ENCODE measurements at places on chromosomes 6 and 20. TPM values are rescaled to one million over a fixed set of nuclear protein-coding genes. Genes with fewer than 3 reads are reported as not detected.

DNA sequence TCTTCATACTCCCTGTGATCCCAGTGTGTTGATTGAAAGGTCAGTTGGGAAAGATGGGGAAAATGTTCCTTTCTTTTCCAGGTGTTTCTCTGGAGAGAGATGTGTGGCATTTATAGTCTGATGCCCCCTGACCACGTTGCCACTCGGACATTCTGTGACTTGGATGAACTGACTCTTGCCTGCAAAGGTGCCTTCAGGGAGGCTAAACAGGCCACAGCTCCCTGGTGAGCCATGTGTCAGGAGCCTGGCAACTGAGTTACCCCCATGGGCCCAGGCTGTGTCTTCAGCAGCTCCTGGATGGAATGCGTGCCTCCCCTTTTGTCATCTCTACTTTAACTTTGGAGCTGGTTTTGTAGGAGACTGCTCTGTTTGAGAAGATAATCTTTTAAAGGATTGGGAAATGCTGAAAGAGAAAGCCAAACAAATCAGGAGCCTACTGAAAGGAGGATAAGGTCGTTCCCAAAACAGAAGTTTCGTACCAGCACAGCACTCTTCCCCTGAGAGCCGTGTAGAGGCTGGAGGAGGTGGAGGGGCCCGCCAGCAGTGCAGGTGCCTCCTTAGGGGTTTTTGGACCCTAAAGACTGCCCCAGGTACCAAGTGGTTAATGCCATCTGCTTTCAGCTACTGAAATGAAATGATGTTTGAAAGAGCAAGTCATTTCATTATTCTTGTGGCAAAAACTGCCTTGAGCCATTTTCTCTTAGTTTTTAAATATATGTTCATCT lies 322.8 kb downstream of the ZFAND3 start:
- no peak for DNase-seq

DNA sequence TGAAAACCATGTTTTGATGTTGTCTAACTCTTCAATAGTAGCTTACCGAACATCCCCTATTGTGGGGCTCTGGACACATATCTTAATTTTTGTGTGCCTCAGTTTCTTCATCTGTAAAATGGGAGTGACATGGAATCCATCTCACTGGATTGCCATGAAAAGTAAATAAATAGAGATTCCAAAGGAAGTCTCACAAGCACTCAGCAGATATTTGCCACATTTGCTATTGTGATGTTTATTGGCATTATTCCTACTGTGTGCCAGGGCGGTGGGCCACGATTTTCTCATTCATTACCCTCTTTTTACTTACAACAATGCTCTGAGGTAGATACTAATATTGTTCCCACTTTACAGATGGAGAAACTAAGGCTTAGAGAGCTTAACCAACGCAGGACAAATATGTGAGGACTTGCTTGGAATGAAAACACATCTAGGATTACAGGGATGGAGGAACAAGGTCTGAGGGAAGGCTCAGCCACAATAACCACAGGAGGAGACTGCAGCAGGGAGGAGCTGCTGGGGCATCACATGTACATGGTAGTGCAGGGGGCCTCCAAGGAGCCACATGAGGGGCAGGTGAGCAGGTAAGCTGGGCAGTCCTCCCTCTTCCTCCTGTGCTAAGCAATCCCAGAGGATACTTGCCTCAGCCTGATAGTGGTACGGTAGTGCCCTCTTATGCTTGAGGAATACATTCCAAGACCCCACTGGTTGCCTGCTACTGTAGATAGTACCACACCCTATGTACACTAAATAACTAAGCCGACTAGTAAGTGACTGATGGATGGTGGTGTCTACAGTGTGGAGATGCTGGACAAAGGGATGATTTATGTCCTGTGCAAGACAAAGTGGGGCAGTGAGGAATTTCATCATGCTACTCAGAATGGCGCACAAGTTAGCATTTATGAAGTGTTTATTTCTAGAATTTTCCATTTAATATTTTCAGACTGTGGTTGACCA lies 176.9 kb downstream of the FOXA2 start:
- DNase-seq = no peak

DNA sequence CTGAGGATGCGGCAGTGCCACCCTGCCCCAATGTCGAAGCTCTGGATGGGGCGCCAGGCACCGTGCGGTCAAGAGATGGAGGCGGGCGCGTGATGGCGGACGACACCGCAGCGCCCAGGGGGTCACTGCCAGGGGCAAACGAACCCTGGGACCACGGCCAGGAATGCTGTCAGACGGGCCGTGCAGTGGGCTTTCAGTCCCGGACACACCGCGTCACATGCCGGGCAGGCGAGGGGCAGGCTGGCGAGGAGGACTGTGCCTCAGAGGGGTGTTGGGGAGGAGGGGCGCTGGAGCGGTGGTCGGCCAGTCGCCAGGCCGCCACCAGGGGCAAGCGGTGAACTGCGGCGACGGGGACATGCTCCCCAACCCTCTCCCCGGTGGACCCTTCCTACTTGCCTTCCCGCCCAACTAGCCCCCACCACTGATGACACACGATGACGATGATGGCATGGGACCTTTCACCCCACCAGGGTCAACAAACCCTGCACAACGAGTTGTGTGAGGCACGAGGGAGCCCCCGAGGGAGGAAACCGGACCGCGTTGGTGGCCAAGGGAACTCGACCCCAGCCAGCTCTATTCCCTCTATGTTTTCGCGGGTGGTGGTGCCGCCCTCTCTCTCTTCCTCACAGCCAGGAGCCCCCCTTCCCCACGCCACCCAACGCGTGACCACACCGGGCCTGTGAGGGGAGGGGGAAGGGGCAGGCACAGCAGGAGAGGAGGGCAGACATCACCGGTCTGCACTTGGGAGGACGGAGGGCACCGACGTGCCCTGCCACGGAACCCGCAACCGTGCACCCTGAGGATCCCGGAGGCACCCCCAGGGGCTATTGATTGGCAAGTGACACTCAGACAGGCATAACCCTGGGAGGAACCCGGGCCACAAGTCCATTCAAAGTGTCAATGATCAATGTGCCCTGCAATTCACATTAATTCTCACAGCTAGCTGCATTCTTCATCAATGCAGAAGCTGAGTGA lies 1960.9 kb upstream of the DEFB115 start:
- no peak for DNase-seq

GRCh38 chr20:34017610-34018009 lies 23.9 kb downstream of the RALY start:
- DNase-seq = no peak

GRCh38 chr6:7992002-7992815 lies 72.0 kb downstream of the BLOC1S5 start:
- DNase-seq = no peak

GRCh38 chr6:100627911-100628758 lies 163.4 kb upstream of the SIM1 start:
- DNase-seq = no peak

- no peak for DNase-seq
These were observed 31.0 kb downstream of the CDK5RAP1 start for GRCh38 chr20:33370291-33370690.

GRCh38 chr6:71072508-71072907 lies 115.6 kb upstream of the B3GAT2 start:
- DNase-seq = no peak

PREX1 gene
- 10.1 TPM for total RNA-seq

MAP3K5 gene
- 139 TPM for total RNA-seq

GRCh38 chr20:61662968-61663331 lies 402.7 kb downstream of the TAF4 start:
- no peak for DNase-seq

DNA sequence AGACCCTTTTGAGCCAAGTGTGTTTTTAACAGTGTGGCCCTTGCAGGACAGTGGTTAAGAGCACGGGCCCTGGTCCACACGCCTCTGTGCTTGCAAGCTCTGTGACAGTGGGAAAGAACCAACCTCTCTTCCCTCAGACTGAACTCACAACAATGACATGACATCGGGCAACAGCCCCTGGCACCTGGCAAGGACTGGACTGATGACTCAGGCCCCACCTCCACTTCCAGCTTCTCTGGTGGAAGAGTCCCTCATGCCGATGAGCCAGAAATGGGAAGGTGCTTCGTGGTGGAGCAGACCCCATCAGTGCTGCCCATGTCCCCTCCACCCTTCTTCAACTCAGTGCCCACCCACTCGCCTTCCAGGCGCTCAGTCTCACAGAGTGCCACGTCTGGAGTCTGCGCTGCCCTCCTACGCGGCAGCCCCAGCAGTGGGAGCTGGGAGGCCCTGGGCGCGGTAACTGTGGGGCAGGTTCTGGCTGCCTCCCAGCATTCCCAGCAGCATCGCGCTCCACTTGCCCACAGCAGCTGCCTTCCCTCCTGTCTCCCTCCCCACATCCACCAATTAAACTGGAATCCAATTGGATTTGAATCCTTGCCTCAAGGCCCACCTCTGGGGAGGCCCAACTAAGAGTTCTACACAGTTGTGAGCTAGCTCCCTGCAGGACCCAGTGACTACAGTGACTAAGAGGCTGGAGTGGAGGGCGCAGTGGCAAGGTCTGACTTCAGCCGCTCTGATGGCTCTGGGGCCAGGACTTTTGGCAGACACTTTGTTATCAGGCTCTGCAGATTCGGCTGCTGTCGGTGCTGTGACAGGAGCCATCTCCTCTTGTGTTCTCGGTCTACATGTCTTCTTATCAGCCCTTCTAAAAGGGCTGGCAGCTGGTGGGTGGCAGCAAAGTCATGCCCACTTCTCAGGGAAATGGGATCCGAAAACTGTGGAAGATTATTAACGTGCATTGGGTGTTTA lies 156.8 kb upstream of the MLN start:
- DNase-seq = no peak

DYNLT2 gene
- total RNA-seq = 1.7 TPM

- no peak for DNase-seq
These were observed 631.6 kb upstream of the NRSN1 start for GRCh38 chr6:23494367-23494766.

GRCh38 chr6:12962529-12962928 lies 246.0 kb downstream of the PHACTR1 start:
- DNase-seq = no peak

- no peak for DNase-seq
These were observed 36.3 kb downstream of the CLIC5 start for GRCh38 chr6:45979311-45979710.

- no peak for DNase-seq
These were observed 615.4 kb upstream of the MAN1A1 start for GRCh38 chr6:119965008-119965407.

- DNase-seq = no peak
These were observed 668.2 kb downstream of the DOK5 start for GRCh38 chr20:55143601-55144000.

- DNase-seq = no peak
These were observed 44.0 kb downstream of the UST start for GRCh38 chr6:148790817-148791216.

- no peak for DNase-seq
These were observed 2.7 kb upstream of the TCF21 start for GRCh38 chr6:133886104-133886775.

DNA sequence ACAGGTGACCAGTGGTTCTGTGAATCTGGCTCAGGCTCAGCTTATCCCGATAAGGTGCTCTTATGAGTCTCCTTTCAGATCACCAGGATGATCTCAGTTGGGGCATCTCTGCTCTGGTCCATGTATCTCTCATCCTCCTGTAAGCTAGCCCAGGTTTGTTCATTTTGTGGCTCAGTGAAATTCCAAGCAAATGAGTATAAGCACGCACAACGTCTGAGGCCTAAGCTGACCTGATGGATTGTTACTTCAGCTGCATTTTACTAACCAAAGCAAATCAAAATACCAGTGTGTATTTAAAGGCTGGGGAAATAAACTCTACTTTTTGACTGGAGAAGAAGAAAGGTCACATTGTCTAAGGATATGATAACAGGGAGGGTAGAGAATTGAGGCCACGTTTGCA lies 551.0 kb upstream of the BTBD3 start:
- DNase-seq = no peak

GPR63 gene
- 2.5 TPM for total RNA-seq

- no peak for DNase-seq
These were observed 60.8 kb upstream of the HBS1L start for GRCh38 chr6:135115411-135115810.

DNA sequence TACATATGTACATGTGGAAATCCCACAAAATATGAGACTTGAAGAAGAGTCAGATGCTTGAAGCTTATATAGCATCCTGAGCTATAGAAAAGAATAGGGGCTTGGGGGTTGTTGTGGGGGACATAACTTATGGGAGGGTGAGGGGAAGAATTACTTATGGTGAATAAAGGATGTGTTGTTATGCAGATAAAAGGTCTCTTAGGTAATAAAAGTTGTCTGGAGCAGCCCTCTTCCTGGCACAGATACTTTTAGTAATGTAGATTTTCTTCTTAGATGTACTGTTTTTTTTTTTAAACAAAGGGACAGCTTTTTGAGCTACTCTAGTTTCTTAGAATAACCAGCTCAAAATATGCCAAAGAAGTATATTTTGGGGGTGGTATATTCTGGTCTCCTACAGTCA lies 35.9 kb downstream of the CHMP4B start:
- DNase-seq = no peak

GRCh38 chr20:38299963-38300362 lies 4.0 kb upstream of the BPI start:
- DNase-seq = no peak

SFT2D1 gene
- total RNA-seq = 32.6 TPM

DNA sequence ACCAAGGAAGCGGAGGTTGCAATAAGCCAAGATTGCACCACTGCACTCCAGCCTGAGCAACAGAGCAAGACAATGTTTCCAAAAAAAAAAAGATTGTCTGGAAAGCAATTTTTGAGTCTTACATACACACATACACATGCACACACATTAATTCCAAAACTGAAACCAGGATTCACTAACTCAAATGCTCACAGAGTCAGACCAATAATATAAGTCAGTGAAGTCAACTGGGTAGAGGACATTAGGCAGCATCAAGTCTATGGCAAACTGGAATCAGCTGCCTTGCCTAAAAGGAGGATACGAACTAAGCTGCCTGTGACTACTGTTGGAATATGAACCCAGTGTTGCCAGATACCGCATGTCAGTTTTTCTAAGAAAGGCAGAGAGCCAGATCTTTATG lies 15.7 kb downstream of the REM1 start:
- DNase-seq = no peak

DNA sequence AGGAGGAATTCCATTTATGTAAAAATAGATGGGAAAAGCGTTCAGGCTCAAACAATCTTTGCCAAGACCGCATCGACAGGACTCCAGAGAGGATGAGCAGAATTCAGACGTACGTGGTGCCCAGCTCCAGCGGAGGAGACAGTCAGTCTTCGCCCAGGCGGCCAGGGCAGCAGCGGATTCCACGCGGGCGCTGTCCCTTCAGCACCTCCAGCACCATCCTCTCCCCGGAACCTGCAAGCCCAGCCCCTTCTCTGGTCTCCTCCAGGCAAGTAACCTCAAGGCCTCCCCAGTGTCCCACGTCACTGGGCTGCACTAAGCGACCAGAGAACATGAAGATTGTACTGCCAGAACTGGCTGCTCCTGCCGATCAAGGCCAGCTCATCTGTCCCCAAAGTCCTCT lies 2.8 kb upstream of the KCNQ2 start:
- DNase-seq = no peak

- DNase-seq = peak; percentile 52
These were observed 77.9 kb upstream of the RALY start for GRCh38 chr20:33915726-33916331.

GRCh38 chr6:146498309-146498708 lies 45.3 kb upstream of the RAB32 start:
- DNase-seq = no peak

- DNase-seq = peak; percentile 27
These were observed 134.4 kb downstream of the ARHGAP18 start for GRCh38 chr6:129575378-129576118.

- DNase-seq = peak; percentile 70
These were observed 17.1 kb downstream of the OR2B2 start for GRCh38 chr6:27894839-27895762.

- DNase-seq = no peak
These were observed 313.3 kb downstream of the RNGTT start for GRCh38 chr6:88650029-88650619.

GRCh38 chr6:90204327-90205056 lies 92.2 kb downstream of the BACH2 start:
- no peak for DNase-seq

ARID1B gene
- total RNA-seq = 85.4 TPM

Data from adrenal gland (tissue), 19 donors.